ENCODE measurements at places on chromosomes 1 and 21. TPM values are rescaled to one million over a fixed set of nuclear protein-coding genes. Genes with fewer than 3 reads are reported as not detected.

FCGR2B gene
- not detected for total RNA-seq

EVA1C gene
- 7.6 TPM for total RNA-seq

TNFRSF9 gene
- 57.0 TPM for total RNA-seq

PRRC2C gene
- 291 TPM for total RNA-seq

KRTAP19-3 gene
- total RNA-seq: not detected

COL24A1 gene
- not detected for total RNA-seq

HES3 gene
- total RNA-seq: not detected

DNA sequence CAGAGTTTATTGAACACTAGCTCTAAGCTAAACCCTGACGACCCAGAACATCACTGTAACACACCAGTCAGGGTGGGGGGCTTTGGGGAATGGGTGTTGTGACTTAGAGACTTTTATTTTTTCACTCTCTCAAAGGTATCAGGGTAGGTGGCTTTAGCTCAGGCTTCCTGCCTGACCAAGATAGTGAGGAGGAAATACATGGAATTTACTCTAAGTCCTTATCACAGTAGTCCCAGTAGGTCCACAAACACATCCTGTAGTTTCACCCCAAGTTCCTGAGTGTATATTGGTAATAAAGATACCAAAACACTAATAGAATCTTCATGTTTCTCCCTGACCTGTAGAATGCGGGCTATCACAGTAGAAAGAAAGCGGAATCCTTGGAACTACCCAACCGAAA, 15.1 kb downstream of the GJA5 start:
- no peak for DNase-seq
- no peak overlapping the region for H3K27ac ChIP-seq

DNA sequence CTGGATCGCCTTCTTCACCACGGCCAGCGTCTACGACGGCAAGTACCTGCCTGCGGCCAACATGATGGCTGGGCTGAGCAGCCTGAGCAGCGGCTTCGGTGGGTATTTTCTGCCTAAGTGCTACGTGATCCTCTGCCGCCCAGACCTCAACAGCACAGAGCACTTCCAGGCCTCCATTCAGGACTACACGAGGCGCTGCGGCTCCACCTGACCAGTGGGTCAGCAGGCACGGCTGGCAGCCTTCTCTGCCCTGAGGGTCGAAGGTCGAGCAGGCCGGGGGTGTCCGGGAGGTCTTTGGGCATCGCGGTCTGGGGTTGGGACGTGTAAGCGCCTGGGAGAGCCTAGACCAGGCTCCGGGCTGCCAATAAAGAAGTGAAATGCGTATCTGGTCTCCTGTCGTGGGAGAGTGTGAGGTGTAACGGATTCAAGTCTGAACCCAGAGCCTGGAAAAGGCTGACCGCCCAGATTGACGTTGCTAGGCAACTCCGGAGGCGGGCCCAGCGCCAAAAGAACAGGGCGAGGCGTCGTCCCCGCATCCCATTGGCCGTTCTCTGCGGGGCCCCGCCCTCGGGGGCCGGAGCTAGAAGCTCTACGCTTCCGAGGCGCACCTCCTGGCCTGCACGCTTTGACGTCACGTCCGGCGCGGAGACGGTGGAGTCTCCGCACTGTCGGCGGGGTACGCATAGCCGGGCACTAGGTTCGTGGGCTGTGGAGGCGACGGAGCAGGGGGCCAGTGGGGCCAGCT, at the start of gene ZBTB48:
Gene ZBTB48, plus strand, starts transcription at position 621 of the 745 bp plus-strand sequence. CDS start 616 bp downstream, outside the sequence.
- no peaks in the 10 kb centered on the region for H3K27me3 ChIP-seq
- peak; percentile 97 for DNase-seq
- peaks cover 36% of the 10 kb centered on the region for H3K4me1 ChIP-seq
- H3K27ac ChIP-seq: peak within 1 kb of the TSS; percentile 98
- peaks cover 8% of the 10 kb centered on the region for H3K36me3 ChIP-seq

DNA sequence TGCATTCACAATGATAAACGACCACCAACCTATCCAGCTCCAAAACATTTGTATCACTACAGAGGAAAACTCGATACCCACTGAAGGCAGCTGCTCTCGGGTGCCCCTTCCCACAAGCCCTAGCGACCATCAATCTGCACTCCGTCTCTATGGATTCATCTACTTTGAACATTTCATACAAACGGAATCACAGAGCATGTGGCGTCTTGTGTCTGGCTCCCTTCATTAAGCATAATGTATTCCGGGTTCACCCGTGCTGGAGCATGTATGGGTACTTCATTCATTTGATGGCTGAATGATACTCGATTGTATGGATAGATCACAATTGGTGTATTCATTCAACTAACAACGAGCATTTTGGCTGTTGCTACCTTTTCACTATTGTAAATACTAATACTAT, 340.2 kb downstream of the SMYD3 start:
- no peak overlapping the region for H3K4me3 ChIP-seq
- no peak for DNase-seq
- no peaks in the 10 kb centered on the region for H3K4me1 ChIP-seq
- no peaks in the 10 kb centered on the region for H3K36me3 ChIP-seq
- H3K27me3 ChIP-seq: no peaks in the 10 kb centered on the region

GRCh38 chr1:236913371-236914037, 90.7 kb downstream of the MT1HL1 start:
- H3K27ac ChIP-seq: no peak overlapping the region
- H3K4me3 ChIP-seq: no peak overlapping the region
- H3K4me1 ChIP-seq: no peaks in the 10 kb centered on the region
- peaks cover 2% of the 10 kb centered on the region for H3K27me3 ChIP-seq
- H3K36me3 ChIP-seq: peaks cover 4% of the 10 kb centered on the region

DNA sequence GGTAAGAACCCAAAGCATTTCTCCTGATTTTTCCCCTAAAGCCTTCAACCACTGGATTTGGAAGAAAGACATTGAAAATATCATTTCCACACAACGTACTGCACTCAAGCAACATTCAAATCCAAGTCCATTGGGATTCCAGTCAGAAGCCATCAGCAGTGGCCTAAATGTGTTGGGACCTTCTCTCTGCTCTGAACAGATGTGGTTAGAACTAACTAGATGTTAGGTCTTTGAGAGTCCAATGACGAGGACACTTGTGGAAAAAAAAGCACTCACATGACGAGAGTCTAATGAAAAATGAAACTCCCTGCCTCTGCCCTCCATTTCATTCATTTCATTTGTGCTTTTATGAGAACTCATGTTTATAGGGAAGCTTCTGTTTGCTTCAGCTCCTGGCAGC, 382.3 kb downstream of the SIPA1L2 start:
- no peaks in the 10 kb centered on the region for H3K36me3 ChIP-seq
- no peak overlapping the region for H3K4me3 ChIP-seq
- H3K27me3 ChIP-seq: peaks cover 36% of the 10 kb centered on the region
- DNase-seq: no peak

GRCh38 chr1:90732136-90732535, 15.0 kb upstream of the BARHL2 start:
- peaks cover 5% of the 10 kb centered on the region for H3K36me3 ChIP-seq
- DNase-seq: no peak
- peaks cover 50% of the 10 kb centered on the region for H3K27me3 ChIP-seq
- H3K27ac ChIP-seq: no peak overlapping the region
- peaks cover 28% of the 10 kb centered on the region for H3K4me1 ChIP-seq

- no peaks in the 10 kb centered on the region for H3K36me3 ChIP-seq
- H3K27ac ChIP-seq: no peak overlapping the region
- no peaks in the 10 kb centered on the region for H3K4me1 ChIP-seq
These were observed 375.1 kb downstream of the NPHP4 start for GRCh38 chr1:5617179-5617520.

GRCh38 chr1:220732137-220732536, 16.0 kb upstream of the MTARC2 start:
- H3K4me3 ChIP-seq: no peak overlapping the region
- H3K27ac ChIP-seq: no peak overlapping the region
- peaks cover 11% of the 10 kb centered on the region for H3K4me1 ChIP-seq
- peaks cover 10% of the 10 kb centered on the region for H3K27me3 ChIP-seq
- DNase-seq: no peak

GRCh38 chr21:41210426-41211059, 42.6 kb downstream of the BACE2 start:
- no peak for DNase-seq
- peaks cover 5% of the 10 kb centered on the region for H3K27me3 ChIP-seq
- no peaks in the 10 kb centered on the region for H3K4me1 ChIP-seq
- H3K4me3 ChIP-seq: no peak overlapping the region
- no peak overlapping the region for H3K27ac ChIP-seq
- H3K36me3 ChIP-seq: no peaks in the 10 kb centered on the region

DNA sequence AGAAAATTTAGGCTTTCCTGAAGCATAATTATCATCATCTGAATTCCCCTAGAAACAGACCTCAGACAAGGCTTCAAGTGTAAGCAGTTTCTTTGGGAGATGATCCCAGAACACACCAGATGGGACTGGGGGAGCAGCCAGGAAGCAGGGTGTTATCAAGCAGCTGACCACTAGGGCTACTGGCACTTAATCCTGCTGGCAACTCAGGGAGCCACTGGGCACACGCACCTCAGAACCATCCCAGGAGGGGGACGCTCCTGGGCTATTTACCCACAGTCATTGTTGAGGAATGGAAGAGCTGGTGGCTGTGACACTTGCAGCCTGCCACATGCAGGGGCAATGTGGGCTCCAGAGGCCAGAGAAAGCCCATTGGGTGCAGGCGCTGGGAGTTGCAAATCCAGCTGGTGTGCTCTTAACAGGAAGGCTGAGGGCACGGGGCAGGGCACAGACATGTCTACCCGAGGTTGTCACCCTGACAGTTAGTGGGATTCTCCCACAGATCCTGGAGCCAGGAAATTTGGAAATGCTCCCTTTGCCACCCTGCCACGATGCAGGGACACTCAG, 15.1 kb upstream of the IL22RA1 start:
- H3K27ac ChIP-seq: no peak overlapping the region
- no peak for DNase-seq
- H3K4me1 ChIP-seq: no peaks in the 10 kb centered on the region
- no peaks in the 10 kb centered on the region for H3K27me3 ChIP-seq
- H3K36me3 ChIP-seq: no peaks in the 10 kb centered on the region

DNA sequence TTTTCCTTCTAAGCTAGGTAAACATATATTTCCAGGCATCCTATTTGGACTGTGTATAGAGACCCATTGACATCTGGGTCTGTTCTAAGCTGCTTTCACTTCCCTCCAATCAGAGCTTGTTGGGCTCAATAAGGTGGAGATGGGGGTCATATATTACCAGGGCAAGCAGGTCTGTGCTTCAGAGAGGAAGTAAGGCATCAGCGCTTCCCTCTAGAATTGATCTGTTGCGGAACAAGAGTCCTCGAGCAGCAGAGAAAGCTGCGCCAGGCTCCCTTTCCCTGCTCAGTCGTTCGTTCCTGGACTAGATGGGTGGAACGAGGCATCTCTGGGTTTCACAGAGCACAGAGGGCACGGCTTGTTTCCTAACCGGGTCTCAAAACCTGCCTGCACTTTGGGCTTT, 63.5 kb downstream of the DISC1 start:
- DNase-seq: no peak
- H3K27me3 ChIP-seq: no peaks in the 10 kb centered on the region
- no peak overlapping the region for H3K4me3 ChIP-seq
- no peak overlapping the region for H3K27ac ChIP-seq
- no peaks in the 10 kb centered on the region for H3K4me1 ChIP-seq

- no peak for DNase-seq
- peaks cover 6% of the 10 kb centered on the region for H3K4me1 ChIP-seq
- no peak overlapping the region for H3K4me3 ChIP-seq
- H3K27ac ChIP-seq: no peak overlapping the region
- H3K27me3 ChIP-seq: peaks cover 26% of the 10 kb centered on the region
- H3K36me3 ChIP-seq: no peaks in the 10 kb centered on the region
These were observed 25.6 kb downstream of the C1orf116 start for GRCh38 chr1:207006914-207007313.

- H3K36me3 ChIP-seq: peaks cover 2% of the 10 kb centered on the region
- no peak for DNase-seq
- peaks cover 2% of the 10 kb centered on the region for H3K27me3 ChIP-seq
- no peaks in the 10 kb centered on the region for H3K4me1 ChIP-seq
- H3K27ac ChIP-seq: no peak overlapping the region
These were observed 223.1 kb downstream of the NPHP4 start for GRCh38 chr1:5769146-5769545.

DNA sequence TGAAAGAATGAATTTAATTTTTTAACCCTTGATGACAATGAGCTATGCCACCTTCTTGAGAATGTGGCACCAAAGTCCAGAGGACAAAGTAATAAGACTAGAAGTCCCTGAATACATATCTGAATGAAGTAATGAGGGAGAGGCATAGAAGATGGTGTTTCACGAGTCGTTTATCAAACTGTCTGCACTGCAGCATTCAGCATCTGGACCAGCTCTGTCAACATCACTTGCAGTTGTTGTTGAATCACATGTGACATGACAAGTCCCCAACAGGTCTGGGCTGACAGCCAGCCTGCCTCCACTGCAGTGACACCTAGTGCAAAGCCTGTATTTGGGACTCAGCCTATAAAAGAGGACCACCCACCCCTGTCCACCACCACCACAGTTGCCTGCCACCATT, 17.3 kb upstream of the GALNT2 start:
- H3K27ac ChIP-seq: no peak overlapping the region
- no peak for DNase-seq
- H3K27me3 ChIP-seq: no peaks in the 10 kb centered on the region
- peaks cover 1% of the 10 kb centered on the region for H3K36me3 ChIP-seq

- no peak overlapping the region for H3K27ac ChIP-seq
- peaks cover 2% of the 10 kb centered on the region for H3K27me3 ChIP-seq
- H3K4me3 ChIP-seq: no peak overlapping the region
- no peaks in the 10 kb centered on the region for H3K36me3 ChIP-seq
These were observed 91.4 kb downstream of the OLFM3 start for GRCh38 chr1:101905283-101905835.

- peaks cover 45% of the 10 kb centered on the region for H3K4me1 ChIP-seq
- H3K27ac ChIP-seq: peak overlapping the region; percentile 98
- DNase-seq: no peak
These were observed 425 bp upstream of the TADA1 start for GRCh38 chr1:166876540-166876838.

GRCh38 chr21:15455819-15456462, 273.8 kb upstream of the USP25 start:
- DNase-seq: no peak
- peaks cover 5% of the 10 kb centered on the region for H3K27me3 ChIP-seq
- no peak overlapping the region for H3K4me3 ChIP-seq
- no peaks in the 10 kb centered on the region for H3K36me3 ChIP-seq
- H3K27ac ChIP-seq: no peak overlapping the region

DNA sequence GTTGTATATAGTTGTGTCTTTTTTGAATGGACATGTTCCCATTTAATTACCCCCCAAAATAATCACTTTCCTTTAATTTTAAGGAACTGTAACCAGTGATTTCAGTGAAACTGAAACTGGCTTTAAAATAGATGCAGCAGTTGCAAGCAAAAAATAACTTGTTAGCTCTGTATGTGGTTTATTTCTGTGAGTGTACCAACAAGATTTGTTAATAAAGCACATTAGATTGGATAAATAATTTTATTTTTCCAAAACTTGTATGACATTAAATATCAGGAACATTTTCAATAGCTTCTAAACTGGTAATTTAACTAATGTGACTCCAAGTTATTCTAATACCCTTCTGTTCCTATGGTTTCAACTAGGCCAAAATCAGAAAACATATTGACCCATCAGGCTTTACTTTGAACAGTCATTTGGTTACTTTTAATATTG, 184.3 kb upstream of the CACYBP start:
- no peak overlapping the region for H3K4me3 ChIP-seq
- H3K4me1 ChIP-seq: peaks cover 25% of the 10 kb centered on the region
- peaks cover 21% of the 10 kb centered on the region for H3K36me3 ChIP-seq
- H3K27ac ChIP-seq: no peak overlapping the region

GRCh38 chr1:52204696-52205095, 62.8 kb downstream of the ZFYVE9 start:
- H3K27ac ChIP-seq: no peak overlapping the region
- H3K4me3 ChIP-seq: no peak overlapping the region
- no peaks in the 10 kb centered on the region for H3K36me3 ChIP-seq
- H3K4me1 ChIP-seq: no peaks in the 10 kb centered on the region
